ENCODE measurements at places on chromosomes 16 and 17. TPM values are rescaled to one million over a fixed set of nuclear protein-coding genes. Genes with fewer than 3 reads are reported as not detected.

GRCh38 chr17:42402117-42402516 lies 13.9 kb upstream of the STAT3 start:
- H3K27me3 ChIP-seq, result no peaks in the 10 kb centered on the region
- peaks cover 30% of the 10 kb centered on the region for H3K36me3 ChIP-seq
- peaks cover 16% of the 10 kb centered on the region for H3K4me1 ChIP-seq
- H3K27ac ChIP-seq, result peak overlapping the region; percentile 10
- DNase-seq, result no peak
- no peak overlapping the region for H3K4me3 ChIP-seq

- H3K27ac ChIP-seq, result no peak overlapping the region
- DNase-seq, result no peak
- H3K27me3 ChIP-seq, result no peaks in the 10 kb centered on the region
- no peaks in the 10 kb centered on the region for H3K4me1 ChIP-seq
- no peaks in the 10 kb centered on the region for H3K36me3 ChIP-seq
Observed at GRCh38 chr17:9132944-9133610, 111.8 kb downstream of the NTN1 start.

- DNase-seq, result no peak
- H3K4me3 ChIP-seq, result no peak overlapping the region
- H3K27me3 ChIP-seq, result no peaks in the 10 kb centered on the region
- no peak overlapping the region for H3K27ac ChIP-seq
Observed at GRCh38 chr17:51115179-51115578, 5.5 kb downstream of the SPAG9 start.

DNA sequence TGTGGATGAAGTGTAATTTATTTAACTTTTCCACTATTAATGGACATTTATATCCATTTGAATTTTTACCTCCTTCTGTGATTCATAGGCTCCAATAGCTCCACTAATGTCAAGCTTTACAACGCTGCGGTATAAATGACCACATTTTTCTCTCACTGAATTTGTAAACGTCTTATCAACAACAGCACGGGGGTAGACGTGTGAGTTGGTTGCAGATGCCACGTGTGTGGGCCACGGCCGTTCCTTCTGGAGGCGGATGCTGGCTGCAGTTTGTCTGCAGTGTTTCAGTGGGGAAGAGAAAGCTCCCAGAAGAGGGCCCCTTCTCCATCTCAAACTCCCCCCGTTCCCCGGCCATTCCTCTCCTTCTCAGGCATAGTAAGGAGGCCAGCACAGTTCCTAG lies 68.2 kb upstream of the XYLT1 start:
- H3K27ac ChIP-seq, result no peak overlapping the region
- H3K4me1 ChIP-seq, result no peaks in the 10 kb centered on the region

Gene ABCA9
- total RNA-seq, result 7.5 TPM

Gene KRT15
- total RNA-seq, result not detected

Gene UBALD1
- total RNA-seq, result 34.4 TPM

Measured in heart right ventricle (tissue), 16 donors.